ENCODE measurements at places on chromosomes 7 and 10.

GRCh38 chr7:29955799-29956486 is 33.7 kb downstream of the SCRN1 start:
- no peak for DNase-seq

GRCh38 chr10:112131346-112131745 is 52.2 kb downstream of the GPAM start:
- DNase-seq = peak; percentile 64

DNA sequence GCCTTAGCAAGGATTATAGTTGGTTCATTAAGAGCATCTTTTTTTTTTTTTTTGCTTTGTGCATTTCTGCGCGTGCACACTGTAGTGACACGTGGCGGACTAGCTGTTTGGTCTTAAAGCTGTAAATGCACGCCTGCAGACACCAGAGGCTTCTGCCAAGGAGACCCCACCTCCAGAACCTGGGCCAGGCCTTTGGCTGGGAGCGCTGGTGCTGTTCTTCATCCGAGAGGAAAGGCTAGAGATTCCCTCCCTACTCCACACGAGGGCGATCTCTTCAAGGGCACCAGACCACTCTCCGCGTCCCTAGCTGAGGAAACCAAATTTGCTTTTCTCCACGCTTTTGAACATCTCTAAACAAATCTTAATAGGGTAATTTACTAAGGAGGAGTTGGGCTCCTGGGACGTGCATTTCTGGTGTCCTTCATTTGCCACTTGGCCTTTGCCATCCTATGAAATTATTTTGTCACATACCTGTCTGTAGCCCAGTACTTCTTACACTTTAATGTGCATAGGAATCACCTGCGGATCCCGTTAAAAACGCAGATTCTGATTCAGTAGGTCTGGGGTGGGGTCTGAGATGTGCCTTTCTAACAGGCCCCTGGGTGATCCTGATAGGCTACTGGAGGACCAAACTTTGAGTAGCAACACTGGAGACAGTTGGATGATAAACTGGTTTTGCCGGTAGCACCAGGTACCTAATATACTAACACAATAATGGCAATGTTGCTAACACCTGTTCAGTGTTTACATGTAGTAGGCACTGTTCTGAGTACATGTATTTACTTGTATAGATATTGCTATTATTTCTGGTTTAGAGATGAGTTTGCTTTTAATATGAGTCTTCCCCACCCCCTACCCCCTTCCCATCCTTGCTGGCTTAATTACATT is 1.3 kb upstream of the SLC26A5 start:
- peak; percentile 27 for DNase-seq

DNA sequence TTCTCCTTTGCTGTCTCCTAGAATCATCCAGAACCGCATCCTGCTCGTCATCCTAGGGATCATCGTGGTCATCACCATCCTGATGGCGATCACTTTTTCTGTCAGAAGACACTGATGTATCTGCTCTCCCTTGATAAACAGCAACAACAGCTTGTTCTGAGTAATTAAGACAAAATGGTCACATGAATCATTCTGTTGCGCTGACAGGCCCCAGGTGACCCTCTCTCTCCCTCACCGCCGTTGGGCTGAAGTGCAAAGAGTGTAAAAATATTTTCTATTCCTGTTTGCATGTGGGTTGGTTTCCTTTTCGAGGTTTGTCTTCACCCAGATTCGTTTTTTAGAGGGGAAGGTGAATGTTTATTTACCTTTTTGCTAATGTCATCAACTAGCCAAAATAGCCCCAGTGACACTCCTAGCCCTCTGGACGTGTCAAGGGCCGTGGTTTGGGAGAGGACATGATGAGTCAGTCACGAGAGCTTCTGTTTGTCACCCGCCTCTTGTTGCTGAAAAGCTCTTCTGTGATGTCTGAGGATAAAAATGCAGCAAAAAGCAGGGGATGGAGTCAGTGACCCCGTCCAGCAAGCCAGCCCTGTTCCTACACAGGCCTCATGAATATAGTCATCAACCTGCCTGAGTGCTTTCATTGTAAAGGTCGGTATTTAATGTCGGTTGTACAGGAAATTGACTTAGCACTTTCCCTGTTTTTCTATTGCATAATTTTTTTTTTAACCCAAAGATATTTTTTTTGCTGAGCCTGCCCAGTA is 134.6 kb upstream of the TCF7L2 start:
- DNase-seq = no peak

- no peak for DNase-seq
Observed at GRCh38 chr7:1127001-1127400, 33.0 kb downstream of the ZFAND2A start.

- no peak for DNase-seq
Observed at GRCh38 chr10:62708569-62708968, 96.0 kb upstream of the ADO start.

DNA sequence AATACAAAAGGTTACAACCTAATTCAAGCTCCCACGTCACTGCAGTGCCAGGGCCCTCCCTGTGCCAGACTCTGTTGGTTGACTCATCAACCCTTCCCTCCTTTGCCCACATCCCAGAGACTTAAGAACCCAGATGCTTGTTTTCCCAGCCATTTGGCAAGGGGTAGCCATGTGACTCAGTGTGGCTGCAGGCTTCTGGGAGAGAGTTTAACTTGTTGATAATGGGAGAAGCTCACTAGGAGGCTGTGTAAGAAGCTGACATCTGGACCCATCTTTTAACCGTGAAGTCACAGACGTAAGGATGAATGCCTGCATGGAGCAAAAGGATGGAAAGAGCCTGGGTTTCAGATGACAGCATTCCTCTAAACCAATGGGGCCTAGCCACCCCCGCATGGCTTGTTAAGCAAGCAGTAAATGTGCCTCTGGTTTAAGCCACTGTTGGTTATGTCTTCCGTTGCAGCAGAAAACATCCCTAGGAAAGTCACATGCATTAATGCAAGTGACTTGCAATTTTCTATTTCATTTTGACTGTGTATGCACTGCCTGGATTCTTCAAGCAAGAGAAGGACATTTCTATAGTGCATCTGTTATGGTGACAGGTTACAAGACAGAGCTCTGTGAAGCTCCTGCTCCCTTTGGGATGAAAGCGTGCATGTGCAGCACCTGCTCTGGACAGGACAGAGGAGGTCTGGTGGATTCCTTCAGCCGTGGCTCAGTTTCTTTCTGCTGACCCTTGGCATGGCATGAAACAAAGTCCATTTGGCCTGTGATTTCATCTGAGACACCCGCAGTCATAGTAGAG is 57.5 kb upstream of the CREB5 start:
- DNase-seq = peak; percentile 71

GRCh38 chr10:68721673-68722335 is 765 bp downstream of the CCAR1 start:
- no peak for DNase-seq

DNA sequence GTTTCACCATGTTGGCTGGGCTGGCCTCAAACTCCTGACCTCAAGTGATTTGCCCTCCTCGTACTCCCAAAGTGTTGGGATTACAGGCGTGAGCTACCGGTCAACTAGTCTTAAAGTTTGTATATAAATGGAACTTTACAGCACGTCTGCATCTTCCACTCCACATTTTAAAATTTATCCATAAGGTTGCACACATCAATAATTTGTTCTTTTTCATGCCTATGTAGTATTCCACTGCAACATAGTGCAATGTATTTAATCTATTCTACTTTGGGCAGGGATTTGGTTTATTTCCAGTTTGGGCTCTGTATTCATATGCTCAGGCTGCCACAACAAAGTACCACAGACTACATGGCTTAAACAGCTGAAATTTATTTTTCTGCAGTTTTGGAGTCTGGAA is 90.0 kb downstream of the NPTX2 start:
- DNase-seq = no peak

GRCh38 chr7:156776527-156776926 is 116.5 kb downstream of the LMBR1 start:
- DNase-seq = no peak

DNA sequence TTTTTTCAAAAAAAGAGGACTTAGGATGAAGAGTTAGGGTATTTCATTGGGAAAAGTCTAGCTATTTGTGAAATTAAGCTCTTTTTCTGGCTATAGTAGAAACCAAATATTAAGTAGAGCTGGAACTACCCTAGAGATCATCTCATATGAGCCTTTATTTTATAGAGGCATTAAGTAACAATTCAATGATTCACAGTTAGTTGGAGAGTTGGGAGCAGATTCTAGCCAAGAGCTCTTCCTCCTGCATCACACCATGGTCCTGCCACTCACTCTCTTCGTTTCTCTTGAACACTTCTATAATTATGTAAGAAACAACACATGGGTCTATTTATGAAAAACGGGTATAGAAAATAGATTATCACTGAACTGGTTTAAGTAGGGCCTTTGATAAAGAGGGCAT is 76.1 kb upstream of the ANK3 start:
- no peak for DNase-seq

DNA sequence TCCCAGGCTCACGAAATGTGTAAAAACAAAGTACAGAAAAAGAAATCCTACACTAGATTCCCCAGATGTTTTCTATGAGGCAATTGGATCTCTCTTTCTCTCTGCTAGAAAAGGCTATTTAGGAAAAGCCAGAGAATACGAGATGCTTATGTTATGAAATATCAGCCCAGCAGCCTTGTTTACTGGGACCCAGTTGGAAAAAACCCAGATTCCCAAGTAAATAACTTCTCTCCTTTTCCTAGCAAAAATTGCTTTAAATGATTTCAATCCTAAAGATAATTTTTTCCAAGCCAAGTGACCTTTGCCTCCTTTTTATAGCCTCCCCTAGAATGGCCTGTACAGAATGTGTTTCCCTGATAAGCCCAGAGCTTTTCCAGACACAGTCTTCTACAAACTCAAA is 199.3 kb downstream of the PLXNA4 start:
- no peak for DNase-seq

DNA sequence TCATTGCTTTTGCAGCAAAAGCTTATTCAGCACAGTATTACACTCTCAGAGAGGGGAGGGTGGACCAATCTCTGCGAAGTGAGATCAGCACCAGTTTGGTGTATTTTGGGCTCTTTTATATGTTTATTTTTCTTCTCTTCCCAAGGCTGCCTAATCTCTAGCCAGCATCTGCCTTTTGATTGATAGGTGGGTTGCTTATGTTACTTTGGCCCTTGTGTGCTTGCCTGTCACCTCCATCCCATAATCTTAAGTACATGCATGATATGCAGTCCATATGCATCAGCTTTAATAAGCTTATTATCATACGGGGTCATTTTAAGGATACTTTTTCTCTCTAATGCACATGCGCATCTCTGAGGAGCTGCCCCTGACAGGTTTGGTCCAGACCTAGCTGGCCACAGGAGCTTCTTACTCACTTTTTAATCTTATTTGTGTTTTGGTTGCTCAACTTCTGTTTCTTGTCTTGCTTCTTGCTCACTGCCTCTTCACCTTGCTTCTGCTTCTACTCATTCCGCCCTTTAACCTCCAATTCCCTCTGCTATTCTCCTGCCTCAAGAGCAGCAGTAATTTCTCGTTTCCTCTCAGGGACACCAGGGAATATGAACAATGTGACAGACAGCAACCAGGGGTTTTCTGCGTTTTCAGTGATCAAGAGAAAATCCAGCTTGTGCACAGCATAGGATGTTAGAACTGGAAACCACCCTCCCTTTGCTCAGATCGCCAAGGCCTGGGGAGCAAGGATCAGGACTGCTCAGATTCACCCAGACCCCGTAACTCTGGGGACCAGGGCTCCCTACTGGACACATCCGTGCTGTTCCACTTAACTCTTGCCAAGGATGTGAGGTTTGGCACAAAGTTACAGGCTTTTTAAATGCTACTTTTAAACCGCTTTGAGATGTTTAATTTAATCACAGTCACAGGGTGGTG is 10.0 kb downstream of the RGR start:
- DNase-seq = no peak

GRCh38 chr7:121330053-121330833 is 1.4 kb downstream of the WNT16 start:
- DNase-seq = peak; percentile 7

DNA sequence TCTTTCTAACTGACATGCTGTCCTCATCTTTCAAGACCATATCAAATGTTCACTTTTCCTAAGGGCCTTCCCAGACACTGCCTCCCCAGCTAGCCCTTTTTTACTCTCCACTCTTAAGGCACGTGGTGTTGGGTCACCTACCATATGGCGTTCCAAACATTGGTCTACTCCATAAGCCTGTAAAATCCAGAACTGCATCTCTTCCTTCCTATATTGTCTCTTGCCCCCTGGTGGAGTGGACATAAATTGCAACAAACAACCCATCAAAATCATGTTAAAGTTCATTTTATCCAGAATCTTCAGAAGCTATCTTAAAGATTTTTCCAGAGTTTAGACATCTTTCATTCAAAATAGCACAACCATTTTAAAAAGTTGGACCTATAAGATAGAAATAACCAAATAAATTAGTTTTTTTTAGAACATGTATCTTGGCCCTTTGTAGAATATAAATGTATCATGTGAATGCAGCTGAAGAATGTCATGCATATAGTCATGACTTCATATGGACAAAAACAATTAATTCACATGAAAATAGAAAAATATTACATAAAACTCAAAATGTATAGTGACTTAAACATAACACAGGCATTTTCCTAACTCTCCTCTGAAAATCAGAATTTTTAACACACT is 180.6 kb upstream of the CHRM2 start:
- DNase-seq = peak; percentile 15

Measured in SHP77 treated with DMSO at 0.1 percent for 48 hours (cell line).